ENCODE measurements at places on chromosomes 16 and 17.

DNA sequence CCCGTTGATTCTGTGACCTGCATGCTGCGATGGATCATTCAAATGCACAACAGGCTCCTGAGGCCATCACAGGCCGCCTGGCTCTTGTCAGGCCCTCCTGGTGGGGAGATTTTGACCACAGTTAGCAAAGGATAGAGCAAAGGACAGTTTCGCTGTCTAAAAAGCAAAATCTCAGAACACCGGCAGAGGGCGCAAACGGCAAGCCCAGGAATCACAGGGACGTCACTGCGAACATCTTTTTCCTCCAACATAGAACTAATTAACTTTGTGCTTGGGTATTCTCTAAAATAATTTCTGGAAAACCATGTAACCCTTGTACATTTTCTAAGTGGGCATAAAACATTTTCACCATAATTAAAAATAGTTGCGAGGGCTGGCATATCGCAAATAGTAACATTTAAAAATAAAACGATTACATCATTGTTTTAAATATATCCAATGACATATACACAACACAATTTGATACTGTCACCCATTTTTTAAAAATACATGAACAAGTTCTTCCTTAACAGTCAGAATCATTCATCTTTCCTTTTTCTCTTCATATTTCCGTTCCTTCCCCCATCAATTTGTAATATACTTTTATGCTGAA is 19.7 kb upstream of the SLC47A1 start:
- DNase-seq = peak; percentile 67

- no peak for DNase-seq
Measured at GRCh38 chr16:85436207-85436606, 176.9 kb upstream of the GSE1 start.

GRCh38 chr16:13305019-13305755 is 403.8 kb downstream of the SHISA9 start:
- peak; percentile 5 for DNase-seq

DNA sequence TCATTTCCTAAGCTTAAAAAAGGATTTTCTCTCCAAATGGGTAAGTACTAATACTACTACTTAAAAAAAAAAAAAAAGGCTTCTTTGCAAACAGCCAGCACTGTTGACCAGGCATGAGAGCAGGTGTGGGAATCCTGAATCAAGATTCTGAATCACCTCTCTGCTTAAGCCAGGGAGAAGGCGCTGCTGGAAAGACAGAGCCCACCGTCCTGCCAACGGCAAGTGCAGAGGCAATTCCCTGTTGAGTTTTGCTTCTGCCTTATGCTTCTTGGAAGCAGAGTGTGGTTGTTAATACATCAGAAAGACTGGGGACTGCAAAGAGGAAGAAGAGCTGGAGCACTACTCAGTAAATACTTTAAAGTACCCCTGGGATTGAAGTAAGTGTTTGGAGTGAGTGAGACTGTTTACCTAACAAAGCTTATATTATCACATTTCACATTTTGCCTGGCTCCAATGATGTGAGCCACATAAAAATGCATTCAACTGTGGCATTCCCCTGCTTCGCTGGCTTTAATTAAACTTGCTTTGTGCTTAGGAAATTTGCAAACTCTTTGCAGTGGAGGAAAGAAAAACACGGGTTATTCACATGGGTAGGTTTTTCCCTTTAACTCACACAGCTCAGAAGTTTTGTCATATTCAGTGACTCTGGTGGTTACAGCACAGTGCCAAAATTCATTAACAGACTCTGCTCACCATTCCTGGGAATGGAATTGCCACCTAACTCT is 86.0 kb upstream of the KIF2B start:
- DNase-seq = no peak

GRCh38 chr17:11921296-11921695 is 76.0 kb downstream of the ZNF18 start:
- DNase-seq = no peak

- DNase-seq = no peak
Measured at GRCh38 chr16:71834291-71834690, 11.5 kb upstream of the ATXN1L start.

GRCh38 chr16:87850009-87851006 is 19.0 kb downstream of the SLC7A5 start:
- peak; percentile 41 for DNase-seq

- DNase-seq = no peak
Measured at GRCh38 chr17:29084541-29085146, 41.7 kb downstream of the PIPOX start.

DNA sequence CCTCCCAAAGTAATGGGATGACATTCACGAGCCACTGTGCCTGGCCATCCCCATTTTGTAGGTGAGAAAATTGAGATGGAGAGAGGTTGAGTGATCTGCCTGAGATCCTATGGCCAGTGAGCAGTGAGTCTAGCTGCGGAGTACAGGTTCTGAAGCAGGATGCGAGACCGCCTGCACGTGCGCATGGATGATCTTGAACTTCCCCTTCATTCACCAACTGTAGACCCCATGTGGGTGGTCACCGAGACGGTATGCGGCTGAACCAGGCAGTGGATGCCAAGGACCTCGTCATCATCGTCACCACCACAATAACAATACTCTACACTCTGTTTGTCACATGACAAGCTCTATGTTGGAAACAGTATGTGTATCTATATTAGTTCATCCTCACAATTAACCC is 6.2 kb upstream of the SPNS3 start:
- DNase-seq = no peak

DNA sequence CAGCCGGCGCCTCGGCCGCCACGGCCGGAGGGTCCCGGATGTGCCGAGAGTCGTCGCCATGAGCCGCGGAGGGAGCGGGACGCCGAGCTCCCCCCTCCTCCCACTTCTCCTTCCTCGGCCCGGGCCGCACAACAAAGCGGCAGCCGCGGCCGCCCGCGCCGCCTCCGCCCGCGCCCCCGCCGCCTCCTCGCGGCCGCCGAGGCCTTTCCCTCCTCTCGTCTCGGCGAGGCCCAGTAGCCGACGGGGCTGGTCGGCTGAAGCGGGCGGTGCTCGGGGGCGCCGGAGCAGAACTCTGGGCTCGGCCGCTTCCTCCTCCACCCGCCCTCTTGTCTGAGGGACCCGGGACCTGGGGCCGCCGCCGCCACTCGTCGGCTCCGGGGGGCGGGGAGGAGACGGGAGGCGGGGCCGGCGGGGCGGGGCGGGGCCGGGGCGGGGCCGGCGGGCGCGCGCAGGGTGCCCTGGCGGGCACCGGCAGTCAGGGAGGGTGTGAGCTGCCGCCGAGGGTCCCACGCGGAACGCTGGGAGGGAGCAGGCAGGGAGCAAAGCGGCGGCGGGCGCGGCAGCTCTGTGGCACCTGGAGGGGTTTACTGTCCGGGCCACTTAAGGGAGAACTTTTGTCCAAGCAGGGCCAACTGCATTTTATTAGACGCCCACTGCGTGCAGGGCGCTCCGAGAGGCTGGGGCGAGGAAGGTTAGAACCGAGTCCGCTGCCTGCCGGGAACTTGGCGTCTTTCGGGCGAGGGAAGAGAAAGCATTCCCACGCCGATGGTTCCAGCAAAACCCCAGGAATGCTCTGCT is at the start of gene SMURF2:
Gene SMURF2, minus strand, starts transcription at position 332 of the 798 bp plus-strand sequence. CDS start 427 bp downstream, outside the sequence.
- peak; percentile 43 for DNase-seq

DNA sequence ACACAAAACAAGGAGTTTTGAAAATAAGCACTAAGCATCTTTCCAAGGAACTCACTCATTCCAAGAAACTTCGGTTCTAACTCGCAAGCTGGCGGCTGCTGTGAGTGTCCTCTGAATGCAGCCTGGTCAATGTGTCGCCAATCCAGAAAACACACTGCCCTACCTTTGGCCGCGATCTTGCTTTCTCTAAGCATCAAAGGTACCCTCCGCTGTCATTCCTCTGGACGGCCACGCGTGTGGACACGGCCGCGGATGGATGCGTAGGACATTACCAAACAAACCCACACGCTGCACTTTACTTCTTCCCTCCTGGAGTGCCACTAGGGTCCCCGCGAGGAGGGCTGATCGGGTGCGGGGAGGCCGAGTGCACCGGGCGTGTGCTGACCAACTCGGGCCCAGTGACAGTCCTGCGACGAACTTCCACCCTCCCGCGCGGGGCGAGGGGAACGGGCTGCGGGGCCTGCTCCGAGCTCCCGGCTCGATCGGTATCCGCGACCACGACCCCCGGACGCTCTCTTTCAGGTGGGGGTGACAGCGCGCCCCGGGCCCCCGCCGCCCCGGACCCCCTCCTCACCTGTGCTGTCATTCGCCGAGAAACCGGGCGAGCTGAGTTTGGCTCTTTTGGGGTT is 1.1 kb downstream of the CREBBP start:
- DNase-seq = no peak

GRCh38 chr16:81589975-81590650 is 145.5 kb downstream of the CMIP start:
- no peak for DNase-seq

GRCh38 chr17:50265212-50265611 is 9.1 kb upstream of the TMEM92 start:
- no peak for DNase-seq

- no peak for DNase-seq
Measured at GRCh38 chr16:3262517-3262916, 6.1 kb upstream of the MEFV start.

- DNase-seq = peak; percentile 99
Measured at GRCh38 chr17:68381076-68381900, 76.0 kb downstream of the WIPI1 start.

DNA sequence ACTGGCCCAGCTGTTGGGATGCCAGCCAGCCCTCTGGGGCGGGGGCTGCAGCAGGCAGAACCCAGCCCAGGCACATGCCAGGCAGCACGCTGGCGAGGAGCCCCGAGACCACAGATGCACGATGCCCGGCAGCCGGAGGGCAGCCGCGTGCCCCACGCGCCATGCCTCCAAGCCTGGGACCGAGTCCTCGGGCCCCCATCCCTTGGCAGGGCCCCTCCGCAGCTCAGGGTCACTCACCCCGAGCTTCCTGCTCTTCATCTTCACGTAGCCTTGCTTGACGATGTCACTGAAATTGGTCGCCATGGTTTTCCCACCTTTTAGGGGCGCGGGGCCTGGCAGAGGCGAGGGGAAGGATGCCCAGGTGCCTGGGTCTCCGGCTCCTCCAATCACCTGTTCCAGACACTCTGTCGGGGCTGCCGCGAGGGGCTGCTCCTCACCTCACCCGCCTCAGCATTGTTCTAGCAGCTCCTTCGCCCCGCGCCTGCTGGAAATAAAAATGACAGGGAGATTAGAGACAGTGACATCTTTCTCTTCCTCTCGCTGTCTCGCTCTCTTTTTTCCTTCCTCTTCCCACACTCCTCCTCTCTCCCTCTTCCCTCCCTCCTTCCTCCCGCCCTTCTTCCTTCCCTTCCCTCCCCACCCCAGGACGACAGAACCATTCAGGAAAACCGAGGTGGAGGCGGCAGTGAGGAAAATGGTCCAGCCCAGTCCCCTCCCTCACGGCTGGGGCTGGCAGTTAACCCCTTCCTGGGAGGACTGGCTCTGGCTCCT is 6.9 kb downstream of the DOK4 start:
- DNase-seq = peak; percentile 67

DNA sequence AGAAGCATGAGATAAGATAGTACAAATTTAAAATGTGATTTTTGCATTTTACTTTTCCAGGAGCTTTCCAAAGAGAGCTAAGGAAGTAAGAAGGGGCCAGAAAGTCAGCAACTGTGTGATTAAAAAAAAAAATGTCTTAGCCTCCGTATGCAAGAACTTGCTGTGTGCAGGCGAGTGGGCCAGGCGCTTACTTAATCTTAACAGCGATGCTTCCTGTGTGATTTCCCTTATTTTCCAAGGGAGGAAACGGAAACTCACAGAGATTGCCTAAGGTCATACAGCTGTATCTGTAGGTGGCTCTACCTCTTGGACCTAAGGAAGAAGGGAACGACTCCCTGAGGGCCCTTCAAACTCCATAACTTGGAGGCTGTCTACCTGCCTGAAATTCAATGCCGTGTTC is 11.1 kb downstream of the HS3ST3B1 start:
- no peak for DNase-seq

- DNase-seq = peak; percentile 19
Measured at GRCh38 chr17:29042679-29043538, at the start of gene PIPOX. Gene PIPOX, plus strand, starts transcription at chr17:29043141. Its CDS starts 85 bp downstream, at chr17:29043226.

DNA sequence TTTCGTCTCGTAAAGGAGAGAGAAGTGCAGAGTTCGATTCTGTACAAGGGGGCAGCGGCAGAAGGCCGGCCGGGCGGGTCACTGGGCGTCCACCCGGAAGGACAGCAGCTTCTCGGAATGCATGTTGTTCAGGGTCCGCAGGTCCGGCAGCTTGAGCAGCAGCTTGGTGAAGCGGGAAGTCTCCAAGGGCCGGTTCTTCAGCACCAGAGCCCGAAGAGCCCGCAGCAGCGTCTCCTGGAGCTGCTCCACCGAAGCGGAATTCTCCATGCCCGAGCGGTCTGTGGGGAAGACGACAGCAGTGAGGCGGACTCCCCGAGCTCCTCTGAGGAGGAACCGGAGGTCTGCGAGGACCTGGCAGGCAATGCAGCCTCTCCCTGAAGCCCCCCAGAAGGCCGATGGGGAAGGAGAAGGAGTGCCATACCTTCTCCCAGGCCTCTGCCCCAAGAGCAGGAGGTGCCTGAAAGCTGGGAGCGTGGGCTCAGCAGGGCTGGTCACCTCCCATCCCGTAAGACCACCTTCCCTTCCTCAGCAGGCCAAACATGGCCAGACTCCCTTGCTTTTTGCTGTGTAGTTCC is 7.3 kb downstream of the NR1D1 start:
- DNase-seq = no peak

GRCh38 chr16:12639044-12639443 is 164.6 kb downstream of the CPPED1 start:
- DNase-seq = peak; percentile 77

DNA sequence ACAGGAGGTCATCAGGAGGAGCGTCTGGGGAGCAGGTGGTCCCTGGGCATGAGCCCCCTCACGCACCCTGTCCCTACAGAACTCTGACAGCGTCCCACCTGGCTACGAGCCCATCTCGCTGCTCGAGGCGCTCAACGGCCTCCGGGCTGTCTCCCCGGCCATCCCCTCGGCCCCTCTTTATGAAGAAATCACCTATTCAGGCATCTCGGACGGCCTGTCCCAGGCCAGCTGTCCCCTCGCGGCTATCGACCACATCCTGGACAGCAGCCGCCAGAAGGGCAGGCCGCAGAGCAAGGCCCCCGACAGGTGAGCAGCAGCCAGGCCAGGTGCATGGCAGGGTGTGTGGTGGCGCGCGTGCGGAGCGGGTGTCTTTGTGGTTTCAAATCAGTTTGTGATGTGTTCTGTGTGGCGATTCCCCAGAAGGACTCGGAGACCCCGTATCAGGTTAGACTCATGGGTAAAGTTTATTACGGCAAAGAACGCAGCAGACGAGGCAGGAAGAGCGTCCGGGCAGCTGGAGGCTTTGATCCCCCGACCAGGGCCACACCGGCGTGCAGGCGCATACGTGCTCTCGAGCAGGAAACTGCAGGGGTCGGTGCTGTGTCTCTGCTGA is 11.8 kb upstream of the NUDT16L1 start:
- DNase-seq = no peak

All from fibroblast of mammary gland (primary cell).